ENCODE measurements at places on chromosomes 5 and 9. TPM values are rescaled to one million over a fixed set of nuclear protein-coding genes. Genes with fewer than 3 reads are reported as not detected.

The GAPVD1 gene
- total RNA-seq = 63.9 TPM

The FOXI1 gene
- total RNA-seq = not detected

The PCDHGC4 gene
- total RNA-seq = 2.4 TPM

The TMEM171 gene
- 0.62 TPM for total RNA-seq

The PGM5 gene
- 74.4 TPM for total RNA-seq

The WDR38 gene
- total RNA-seq = not detected
